ENCODE measurements at places on chromosomes 4 and X. TPM values are rescaled to one million over a fixed set of nuclear protein-coding genes. Genes with fewer than 3 reads are reported as not detected.

The SYNPO2 gene
- 2.2 TPM for polyA plus RNA-seq

The AMBN gene
- not detected for polyA plus RNA-seq

The MAGEA11 gene
- not detected for polyA plus RNA-seq

The SPANXB1 gene
- polyA plus RNA-seq, result not detected

The HELT gene
- polyA plus RNA-seq, result not detected

The ESX1 gene
- polyA plus RNA-seq, result not detected

The PRPS2 gene
- polyA plus RNA-seq, result 31.1 TPM

The HAND2 gene
- 42.7 TPM for polyA plus RNA-seq

The MAGEB18 gene
- polyA plus RNA-seq, result not detected

The HSD17B13 gene
- 0.40 TPM for polyA plus RNA-seq

The CT45A10 gene
- not detected for polyA plus RNA-seq

The KIT gene
- 0.34 TPM for polyA plus RNA-seq

The MAGEA3 gene
- polyA plus RNA-seq, result not detected

The SMARCAD1 gene
- polyA plus RNA-seq, result 7.4 TPM

The SYP gene
- polyA plus RNA-seq, result 1.4 TPM

The QRFPR gene
- polyA plus RNA-seq, result 0.06 TPM

The ACSL4 gene
- polyA plus RNA-seq, result 83.0 TPM

The OPHN1 gene
- 2.4 TPM for polyA plus RNA-seq

The CPE gene
- 38.2 TPM for polyA plus RNA-seq

The IL15 gene
- 4.3 TPM for polyA plus RNA-seq

The RTL9 gene
- 0.02 TPM for polyA plus RNA-seq

The AKAP4 gene
- polyA plus RNA-seq, result not detected

All from adipose tissue (tissue), 3 donors.